NCI-H446 treated with DMSO at 0.1 percent for 48 hours (cell line): ENCODE measurements at places on chromosomes 7 and 10.
A peak's percentile ranks its signal among the peaks of the same experiment; 100 is the strongest.

- no peak for DNase-seq
Measured at GRCh38 chr10:52313933-52314821, at the start of gene DKK1. DKK1 (plus strand) TSS chr10:52314281; CDS start chr10:52314435, 154 bp downstream.

DNA sequence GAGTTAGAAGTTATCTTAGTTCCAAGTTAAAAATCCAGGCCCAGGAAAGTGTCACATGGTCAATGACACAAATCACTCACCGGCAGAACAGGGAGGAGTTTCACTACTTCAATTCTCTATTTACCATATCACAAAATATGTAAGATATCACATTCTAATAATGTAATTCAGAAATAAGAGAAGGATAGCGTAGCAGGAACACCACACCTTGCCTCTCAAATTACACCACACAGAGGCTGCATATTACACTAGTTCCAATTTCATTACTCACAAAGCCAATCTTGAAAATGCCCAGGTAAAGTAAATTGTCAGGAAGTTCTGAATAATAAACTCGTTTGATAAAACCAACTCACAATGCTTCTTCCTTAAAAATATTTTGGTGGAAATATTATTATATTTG, 169.2 kb downstream of the CTTNBP2 start:
- no peak for DNase-seq

DNA sequence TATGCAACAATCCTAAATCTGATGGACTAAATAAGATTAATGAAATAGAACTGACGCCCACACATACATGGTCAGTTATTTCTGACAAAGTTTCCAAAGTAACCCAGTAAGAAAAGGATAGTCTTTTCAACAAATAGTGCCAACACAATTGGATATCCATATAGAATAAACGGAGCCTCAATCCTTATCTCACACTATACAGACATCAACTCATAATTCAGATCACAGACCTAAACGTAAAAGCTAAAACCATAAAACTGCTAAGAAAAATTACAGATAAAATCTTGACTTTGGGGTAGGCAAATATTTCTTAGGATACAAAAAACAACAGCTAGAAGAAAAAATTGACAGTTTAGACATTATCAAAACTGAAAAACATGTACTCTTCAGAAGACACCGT, 8.5 kb downstream of the CACUL1 start:
- no peak for DNase-seq

- no peak for DNase-seq
Measured at GRCh38 chr10:44990302-44990655, 10.4 kb upstream of the ZNF22 start.

DNA sequence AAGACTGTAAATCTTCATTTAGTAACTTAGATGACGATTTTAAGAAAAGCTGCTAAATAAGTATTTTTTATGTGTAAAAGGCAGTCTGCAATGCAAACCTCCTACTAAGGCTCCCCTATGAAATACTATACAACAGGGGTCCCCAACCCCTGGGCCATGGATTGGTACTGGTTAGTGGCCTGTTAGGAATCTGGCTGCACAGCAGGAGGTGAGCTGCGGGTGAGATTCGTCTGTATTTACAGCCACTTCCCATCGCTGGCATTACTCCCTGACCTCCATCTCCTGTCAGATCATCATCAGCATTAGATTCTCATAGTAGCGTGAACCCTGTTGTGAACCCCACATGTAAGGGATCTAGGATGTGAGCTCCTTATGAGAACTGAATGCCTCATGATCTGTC, 580.4 kb downstream of the MAGI2 start:
- no peak for DNase-seq

- DNase-seq = no peak
Measured at GRCh38 chr10:69397972-69398371, 18.7 kb downstream of the TACR2 start.

DNA sequence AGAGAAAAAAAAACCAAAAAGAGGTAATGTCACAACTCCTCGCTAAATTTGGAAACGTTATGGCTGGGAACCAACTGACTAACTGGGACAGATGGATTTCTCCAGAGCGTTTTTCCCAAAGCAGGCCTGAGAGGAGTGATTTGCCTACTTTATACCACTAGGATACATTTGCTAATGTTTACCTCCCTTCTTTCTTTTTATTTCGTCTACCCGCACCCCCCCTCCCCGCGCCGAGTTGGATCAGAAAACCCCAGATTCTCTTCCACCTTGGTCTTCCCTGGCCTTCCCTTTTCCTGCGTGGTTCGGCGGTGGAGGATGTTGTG, 7.2 kb downstream of the CPA2 start:
- peak; percentile 70 for DNase-seq

DNA sequence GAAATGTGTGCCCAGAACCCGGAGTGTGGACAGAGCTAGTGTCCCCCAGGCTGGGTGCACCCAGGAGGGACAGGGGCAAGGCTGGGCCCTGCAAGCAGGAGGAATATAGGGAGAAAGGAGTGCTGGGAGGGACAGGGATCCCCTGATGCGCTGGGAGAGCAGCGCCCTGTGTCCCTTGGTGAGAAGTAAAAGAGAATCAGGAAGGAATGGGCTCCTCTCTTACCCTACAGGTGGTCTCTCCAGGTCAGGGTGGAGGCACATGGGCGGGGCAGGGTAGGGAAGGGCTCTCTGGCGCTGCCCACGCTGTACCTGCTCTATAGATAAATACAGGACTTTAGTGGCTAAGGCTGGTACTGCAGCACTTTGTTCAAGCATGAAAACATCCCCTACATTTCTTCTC, 753.8 kb downstream of the GRID1 start:
- DNase-seq = no peak

GRCh38 chr7:45366475-45366874, 207.7 kb upstream of the ADCY1 start:
- no peak for DNase-seq

- no peak for DNase-seq
Measured at GRCh38 chr10:79203833-79204232, 135.1 kb downstream of the ZMIZ1 start.

GRCh38 chr7:126202177-126202576, 1050.6 kb downstream of the GRM8 start:
- DNase-seq = no peak

- DNase-seq = no peak
Measured at GRCh38 chr10:24894309-24894708, 58.1 kb downstream of the PRTFDC1 start.

DNA sequence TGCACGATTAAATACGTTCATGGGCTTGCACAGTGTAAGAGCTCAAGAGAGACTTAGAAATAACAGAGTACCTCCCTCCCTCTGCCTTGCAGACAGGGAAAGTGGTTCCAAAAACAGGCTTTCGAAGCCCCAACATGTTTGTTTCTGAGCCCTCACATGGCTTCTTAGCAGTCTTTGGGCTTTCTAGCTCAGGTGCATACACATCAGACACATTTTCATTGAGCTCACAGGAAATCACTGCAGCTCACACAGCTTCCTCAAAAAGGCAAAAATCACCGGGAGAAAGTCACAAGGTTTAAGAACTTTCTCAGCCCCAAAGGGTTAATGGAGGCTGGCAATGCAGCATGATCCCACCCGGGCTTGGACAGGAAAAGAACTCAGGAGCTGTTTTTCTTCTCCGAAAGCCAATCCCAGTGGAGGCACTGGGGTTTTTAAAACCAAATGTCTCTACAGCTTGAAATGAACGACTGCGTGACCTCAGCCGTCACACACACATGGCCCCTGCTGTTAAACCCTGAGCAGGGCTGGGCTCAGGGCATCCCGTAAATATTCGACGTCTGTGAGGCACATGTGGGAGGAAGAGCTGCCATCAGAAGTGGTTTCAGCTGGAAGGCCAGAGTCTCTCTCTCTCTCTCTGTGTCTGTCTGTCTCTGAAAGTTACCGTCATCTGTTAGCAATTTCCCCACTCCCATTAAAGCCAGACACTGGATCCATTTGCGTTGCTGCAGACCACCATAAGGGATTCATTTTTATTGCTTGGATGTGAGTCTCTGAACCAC, 69.7 kb downstream of the CALML3 start:
- no peak for DNase-seq

- DNase-seq = no peak
Measured at GRCh38 chr7:73742753-73743641, 4.4 kb upstream of the ABHD11 start.

DNA sequence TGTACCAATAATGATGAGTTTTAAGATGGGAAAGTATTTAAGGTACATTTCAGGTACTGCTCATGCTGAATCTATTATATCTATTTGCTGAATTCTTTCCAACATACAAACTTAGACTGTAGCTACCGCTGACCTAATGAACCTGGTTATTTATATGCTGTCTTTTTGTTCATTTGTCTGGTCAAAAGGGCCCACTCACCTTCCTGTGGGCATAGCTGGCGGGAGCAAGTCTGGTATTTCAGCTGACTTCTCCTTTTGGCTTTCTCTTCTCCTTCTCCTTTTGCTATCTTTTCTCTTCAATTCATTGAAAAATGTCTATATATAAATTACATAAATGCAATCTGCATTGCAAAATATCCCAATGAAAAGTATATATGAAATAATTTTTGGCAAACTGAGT, 9.5 kb downstream of the PLXDC2 start:
- DNase-seq = no peak

DNA sequence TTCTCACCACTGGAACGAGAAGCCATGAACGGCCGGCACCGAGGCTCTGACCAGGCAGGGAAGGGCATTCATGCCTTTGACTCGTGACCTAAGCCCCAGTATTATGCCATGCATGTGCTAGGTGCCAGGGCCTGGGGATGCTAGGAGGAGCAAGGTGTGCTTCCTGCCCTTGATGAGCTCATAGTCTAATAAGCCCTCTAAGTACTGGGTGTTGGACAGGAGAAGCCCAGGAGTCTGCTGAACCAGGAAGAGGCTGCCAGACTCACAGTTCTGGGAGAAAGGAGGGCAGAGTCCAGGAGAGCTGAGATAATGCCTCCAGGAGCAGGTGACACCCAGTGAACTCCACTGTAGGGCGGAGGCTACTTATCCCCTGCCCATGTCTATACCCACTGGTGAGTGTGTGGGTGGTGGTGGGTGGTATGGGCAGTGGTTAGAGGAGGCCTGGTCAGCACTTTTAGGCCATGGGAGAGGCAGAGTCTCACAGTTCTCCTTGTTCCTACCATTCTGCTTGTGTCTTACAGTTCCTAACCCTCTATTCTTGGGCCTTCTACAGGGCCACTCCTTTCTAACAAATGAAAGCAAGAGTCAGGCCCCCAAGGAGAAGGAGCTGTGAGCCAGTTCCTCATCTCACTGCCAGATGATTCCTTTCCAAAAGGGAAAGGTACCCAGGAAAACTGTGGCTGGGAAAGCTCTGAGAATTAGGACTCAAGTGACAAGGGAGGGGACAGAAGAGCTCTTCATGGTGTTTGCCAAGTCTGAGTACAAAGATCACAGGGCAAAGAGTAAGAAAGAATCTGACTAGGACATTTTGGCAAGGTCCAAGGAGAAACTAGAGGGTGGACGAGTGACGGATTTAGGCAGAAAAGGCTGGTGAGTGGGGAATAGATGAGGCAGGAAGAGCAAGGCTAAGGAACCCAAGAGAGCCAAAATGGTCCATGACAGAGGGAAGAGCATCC, 3.6 kb upstream of the MXI1 start:
- no peak for DNase-seq

- no peak for DNase-seq
Measured at GRCh38 chr7:81449105-81449504, 320.7 kb downstream of the HGF start.

DNA sequence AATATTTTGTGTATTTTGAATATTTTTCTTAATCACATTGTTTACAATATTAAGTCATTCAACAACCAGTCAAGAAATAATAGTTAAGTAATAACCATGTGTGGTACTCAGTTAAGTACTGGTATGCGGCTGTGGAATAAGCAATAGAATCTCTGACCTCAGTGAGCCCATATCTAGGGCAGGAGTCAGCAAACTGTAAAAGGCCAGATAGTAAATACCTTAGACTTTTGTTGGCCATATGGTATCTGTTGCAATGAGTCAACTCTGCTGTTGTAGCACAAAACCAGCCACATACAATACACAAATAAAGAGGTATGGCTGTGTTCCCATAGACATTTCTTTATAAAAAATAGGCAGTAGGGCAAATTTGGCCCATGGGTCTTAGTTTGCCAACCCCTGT, 311.6 kb upstream of the SEMA3A start:
- no peak for DNase-seq

- no peak for DNase-seq
Measured at GRCh38 chr7:7553386-7553785, 13.3 kb upstream of the MIOS start.

- DNase-seq = no peak
Measured at GRCh38 chr7:139109983-139110411, 477 bp upstream of the ZC3HAV1 start.

GRCh38 chr10:54485971-54486370, 315.1 kb downstream of the PCDH15 start:
- DNase-seq = no peak

DNA sequence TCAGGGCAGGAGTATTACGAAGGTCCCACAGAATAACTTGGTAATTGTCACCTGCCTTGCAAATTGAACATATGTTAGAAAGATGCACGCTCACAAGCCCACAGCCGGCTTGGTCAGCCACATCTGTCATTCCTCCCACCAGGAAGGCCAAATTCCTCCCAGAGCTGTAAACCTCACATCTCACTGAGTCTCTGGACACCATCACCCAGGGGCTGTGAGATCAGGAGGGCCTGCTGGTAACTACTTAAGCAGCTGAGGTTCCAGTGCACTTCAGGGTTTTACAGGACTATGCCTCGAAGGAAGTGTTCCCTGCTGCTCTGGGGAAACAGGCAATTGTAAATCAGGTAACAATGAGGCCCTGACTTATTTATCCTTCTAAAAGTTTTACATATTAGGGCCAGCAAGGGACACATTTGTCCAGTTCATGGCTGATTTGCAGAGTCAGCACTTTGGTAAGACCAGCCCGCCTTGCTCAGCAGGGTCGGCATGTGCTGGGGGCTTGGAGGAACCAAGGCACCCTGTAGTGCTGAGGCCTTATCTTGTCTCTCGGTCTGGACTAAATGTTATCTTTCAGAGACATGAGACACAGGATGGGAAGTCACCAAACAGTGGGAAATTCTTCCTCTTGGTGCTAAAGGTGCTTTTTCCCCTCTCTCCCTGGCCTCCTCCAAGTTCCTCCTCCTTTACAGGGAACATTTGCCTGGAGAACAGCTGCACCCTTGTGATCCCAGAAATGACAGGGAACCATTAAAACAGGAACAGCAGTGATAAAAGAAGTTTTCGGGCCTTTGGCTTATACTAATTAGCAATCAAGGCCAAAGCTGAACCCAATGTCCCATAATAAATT, 34.3 kb downstream of the PYROXD2 start:
- no peak for DNase-seq

- no peak for DNase-seq
Measured at GRCh38 chr7:142581341-142581740, 167.9 kb upstream of the PRSS1 start.

- no peak for DNase-seq
Measured at GRCh38 chr10:119340893-119341458, 133.6 kb downstream of the GRK5 start.

GRCh38 chr7:27110186-27111031, 7.9 kb upstream of the HOXA2 start:
- no peak for DNase-seq

GRCh38 chr10:48697821-48698764, 13.4 kb downstream of the WDFY4 start:
- no peak for DNase-seq
